Camera-type eye (tissue), 1 donor: ENCODE measurements at places on chromosomes 6 and 20. TPM values are rescaled to one million over a fixed set of nuclear protein-coding genes. Genes with fewer than 3 reads are reported as not detected.

WFDC10B gene
- total RNA-seq: not detected

ABCC10 gene
- total RNA-seq: 18.3 TPM

IPCEF1 gene
- 2.1 TPM for total RNA-seq

OPN5 gene
- 0.33 TPM for total RNA-seq

FILIP1 gene
- total RNA-seq: 16.8 TPM

C6orf132 gene
- total RNA-seq: 4.4 TPM

IYD gene
- not detected for total RNA-seq

CST3 gene
- total RNA-seq: 328 TPM

HLA-DMA gene
- 2.6 TPM for total RNA-seq

SAMD10 gene
- total RNA-seq: 8.9 TPM

MUCL3 gene
- not detected for total RNA-seq

RNF182 gene
- total RNA-seq: 18.4 TPM

OPRL1 gene
- total RNA-seq: 3.5 TPM

ZNF451 gene
- 153 TPM for total RNA-seq

IRF4 gene
- total RNA-seq: 7.6 TPM

ARMC12 gene
- total RNA-seq: 0.38 TPM

RFX6 gene
- total RNA-seq: not detected

DEFB132 gene
- total RNA-seq: not detected

STMN3 gene
- total RNA-seq: 51.6 TPM

PPP1R16B gene
- 7.5 TPM for total RNA-seq

SYNDIG1 gene
- total RNA-seq: 17.6 TPM

NTSR1 gene
- 0.33 TPM for total RNA-seq

PLCB1 gene
- total RNA-seq: 46.4 TPM

BTN1A1 gene
- total RNA-seq: not detected

ALDH5A1 gene
- total RNA-seq: 17.5 TPM

LHFPL5 gene
- total RNA-seq: 0.27 TPM

PI3 gene
- not detected for total RNA-seq

POU5F1 gene
- total RNA-seq: not detected

LINC00237 gene
- 2.1 TPM for total RNA-seq

GPLD1 gene
- 10.9 TPM for total RNA-seq

CYP24A1 gene
- total RNA-seq: 0.38 TPM

ATAT1 gene
- total RNA-seq: 25.5 TPM

DLL1 gene
- 23.6 TPM for total RNA-seq

SHLD1 gene
- total RNA-seq: 10.4 TPM

WFDC5 gene
- total RNA-seq: not detected

MLN gene
- total RNA-seq: not detected

HBS1L gene
- total RNA-seq: 98.2 TPM

SCUBE3 gene
- total RNA-seq: 10.0 TPM

EFCAB8 gene
- 0.05 TPM for total RNA-seq

LY6G6C gene
- total RNA-seq: not detected

SLC22A7 gene
- total RNA-seq: not detected

CD109 gene
- 17.0 TPM for total RNA-seq

LPA gene
- 0.93 TPM for total RNA-seq

TMEM217 gene
- 0.44 TPM for total RNA-seq

TINAG gene
- not detected for total RNA-seq

CDH22 gene
- 0.93 TPM for total RNA-seq

GNRH2 gene
- total RNA-seq: 1.3 TPM

MAPK13 gene
- 9.2 TPM for total RNA-seq

C6orf89 gene
- total RNA-seq: 42.4 TPM

NFKBIL1 gene
- total RNA-seq: 21.8 TPM

LAMA2 gene
- 72.8 TPM for total RNA-seq

VEGFA gene
- total RNA-seq: 262 TPM

IP6K3 gene
- 3.7 TPM for total RNA-seq

MOCS3 gene
- total RNA-seq: 7.2 TPM
